CD4-positive, alpha-beta T cell treated with Interferon gamma for 1 hour (primary cell): ENCODE measurements at places on chromosomes 7 and 10.

DNA sequence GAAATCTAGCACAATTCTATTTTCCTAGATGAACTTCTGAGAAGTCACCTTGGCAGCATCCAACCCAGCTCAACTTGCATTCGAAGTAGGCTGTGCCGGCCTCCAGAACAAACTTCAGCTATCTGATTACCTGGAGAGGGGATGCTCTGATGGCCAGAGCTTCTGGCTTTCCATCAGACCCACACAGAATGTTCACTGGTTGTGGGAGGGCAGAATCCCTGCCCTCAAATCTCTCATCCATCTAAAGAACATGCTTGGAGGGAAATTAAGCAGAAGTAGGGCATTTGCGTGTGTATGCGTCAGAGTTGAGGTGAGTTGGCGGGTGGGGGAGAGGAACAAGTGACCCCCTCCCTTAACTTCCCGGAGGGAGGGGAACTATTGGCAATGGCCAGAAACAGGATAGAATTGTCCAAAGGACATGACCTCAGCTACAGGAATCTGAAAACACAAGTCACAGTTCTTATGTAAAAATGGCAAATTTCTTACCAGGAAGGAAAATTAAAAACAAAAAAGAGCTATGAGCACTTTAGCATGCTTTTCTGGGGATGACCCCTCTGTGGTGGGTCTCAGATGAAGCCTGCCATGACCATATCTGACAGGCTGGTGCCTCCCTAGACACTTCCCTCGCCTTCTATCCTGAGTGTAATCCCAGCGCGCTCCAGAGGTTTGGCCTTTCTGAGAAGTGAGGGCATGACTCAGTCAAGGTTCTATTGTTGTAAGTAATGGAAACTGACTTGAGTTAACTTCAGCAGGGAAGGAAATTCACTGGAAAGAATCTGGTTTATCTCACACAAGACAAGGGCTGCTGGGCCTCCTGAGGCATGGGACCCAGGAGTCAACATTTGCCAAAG, 278.8 kb downstream of the RPS24 start:
- DNase-seq, result no peak

DNA sequence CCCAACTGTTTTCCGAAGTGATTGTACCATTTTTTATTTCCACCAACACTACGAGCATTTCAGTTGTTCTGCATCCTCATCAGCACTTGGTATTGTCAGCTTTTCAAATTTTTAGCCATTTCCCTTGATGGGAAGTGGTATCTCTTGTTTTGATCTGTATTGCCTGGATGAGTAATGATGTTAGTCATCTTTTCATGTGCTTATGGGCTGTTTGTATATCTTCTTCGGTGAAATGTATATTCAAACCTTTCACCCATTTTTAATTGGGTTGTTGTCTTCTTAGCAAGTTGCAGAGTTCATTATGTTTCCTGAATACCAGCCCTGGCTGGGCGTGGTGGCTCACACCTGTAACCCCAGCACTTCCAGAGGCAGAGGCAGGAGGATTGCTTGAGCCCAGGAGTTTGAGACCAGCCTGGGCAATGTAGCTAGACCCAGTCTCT, 22.1 kb downstream of the CLIP2 start:
- no peak for DNase-seq

DNA sequence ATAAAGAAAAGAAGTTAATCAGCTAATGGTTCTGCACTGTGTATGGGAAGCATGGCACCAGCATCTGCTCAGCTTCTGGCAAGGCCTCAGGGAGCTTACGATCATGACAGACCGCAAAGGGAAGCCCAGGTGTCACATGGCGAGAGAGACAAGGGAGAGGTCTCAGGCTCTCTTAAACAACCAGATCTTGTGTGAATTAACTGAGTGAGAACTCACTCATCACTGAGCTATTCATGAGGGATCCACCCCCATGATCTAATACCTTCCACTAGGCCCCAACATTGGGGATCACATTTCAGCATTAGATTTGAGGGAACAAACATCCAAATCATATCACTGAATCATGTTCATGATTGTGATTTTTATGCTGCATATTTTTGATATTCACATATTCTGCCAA, 5.8 kb downstream of the USP54 start:
- no peak for DNase-seq

DNA sequence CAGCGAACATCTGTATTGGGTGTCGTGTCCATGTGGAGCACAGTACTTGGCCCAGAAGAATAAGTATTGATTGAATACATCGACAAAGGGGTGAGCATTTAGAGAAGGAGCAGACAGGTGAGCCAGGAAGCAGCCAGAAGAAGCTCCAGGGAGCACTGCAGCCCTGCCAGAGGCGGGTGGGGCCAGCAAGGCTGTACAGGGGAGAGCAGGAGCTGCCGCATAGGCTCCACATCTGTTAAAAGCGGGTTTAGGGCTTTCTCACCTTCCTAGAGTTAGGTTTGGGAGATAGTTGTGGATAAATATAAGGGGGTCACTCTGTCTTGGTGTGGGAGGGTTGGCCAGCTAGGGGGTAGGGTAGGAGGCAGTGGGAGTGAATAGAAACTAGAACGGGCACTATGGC, 1.3 kb upstream of the CPA1 start:
- no peak for DNase-seq
